Aorta (tissue), 5 donors: ENCODE measurements at places on chromosomes 5 and 9.

GRCh38 chr9:88824711-88825110 is 166.6 kb upstream of the S1PR3 start:
- DNase-seq = no peak

GRCh38 chr5:151082282-151082902 is 1.6 kb upstream of the TNIP1 start:
- DNase-seq = no peak

- DNase-seq = peak; percentile 94
These were observed 1.5 kb upstream of the IL17B start for GRCh38 chr5:149380466-149381121.

DNA sequence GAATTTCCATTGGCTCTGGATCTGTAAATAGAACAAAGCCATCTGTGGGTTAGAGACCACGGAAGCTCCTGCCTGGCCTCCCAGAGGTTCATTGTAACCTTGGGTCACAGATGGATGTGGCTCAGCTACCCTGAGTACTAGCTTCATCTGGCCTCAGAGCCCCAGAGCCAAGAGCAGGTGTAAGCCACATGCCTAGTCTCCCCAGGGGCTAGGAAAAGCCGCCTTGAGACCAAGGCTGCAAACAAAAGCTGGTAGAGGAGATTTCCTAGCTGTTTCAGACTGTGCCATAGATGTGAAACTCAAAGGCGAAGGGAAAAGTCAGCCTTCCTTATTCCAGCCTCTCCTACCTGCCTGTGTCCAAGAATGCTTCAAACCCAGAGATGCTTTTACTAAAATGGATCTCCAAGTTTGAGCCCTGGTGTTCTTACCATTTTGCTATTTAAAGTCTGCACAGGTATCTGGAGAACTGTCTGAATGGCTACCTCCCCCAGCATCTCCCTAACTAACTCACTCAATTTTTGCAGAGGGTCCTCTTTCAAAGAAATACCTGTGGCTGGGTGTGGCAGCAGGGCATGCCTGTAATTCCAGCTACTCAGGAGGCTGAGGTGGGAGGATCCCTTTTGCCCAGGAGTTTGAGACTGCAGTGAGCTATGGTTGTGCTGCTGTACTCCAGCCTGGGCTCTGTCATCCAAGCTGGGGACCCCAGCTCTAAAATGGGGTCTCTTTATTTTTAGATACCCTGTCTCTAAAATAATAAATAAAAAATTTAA is 42.3 kb upstream of the MAP1B start:
- DNase-seq = no peak

- DNase-seq = no peak
These were observed 77.0 kb downstream of the RXRA start for GRCh38 chr9:134403292-134403681.

- DNase-seq = no peak
These were observed 894 bp downstream of the FST start for GRCh38 chr5:53481159-53481886.

- DNase-seq = no peak
These were observed 317.0 kb upstream of the ADCY2 start for GRCh38 chr5:7078901-7079300.

DNA sequence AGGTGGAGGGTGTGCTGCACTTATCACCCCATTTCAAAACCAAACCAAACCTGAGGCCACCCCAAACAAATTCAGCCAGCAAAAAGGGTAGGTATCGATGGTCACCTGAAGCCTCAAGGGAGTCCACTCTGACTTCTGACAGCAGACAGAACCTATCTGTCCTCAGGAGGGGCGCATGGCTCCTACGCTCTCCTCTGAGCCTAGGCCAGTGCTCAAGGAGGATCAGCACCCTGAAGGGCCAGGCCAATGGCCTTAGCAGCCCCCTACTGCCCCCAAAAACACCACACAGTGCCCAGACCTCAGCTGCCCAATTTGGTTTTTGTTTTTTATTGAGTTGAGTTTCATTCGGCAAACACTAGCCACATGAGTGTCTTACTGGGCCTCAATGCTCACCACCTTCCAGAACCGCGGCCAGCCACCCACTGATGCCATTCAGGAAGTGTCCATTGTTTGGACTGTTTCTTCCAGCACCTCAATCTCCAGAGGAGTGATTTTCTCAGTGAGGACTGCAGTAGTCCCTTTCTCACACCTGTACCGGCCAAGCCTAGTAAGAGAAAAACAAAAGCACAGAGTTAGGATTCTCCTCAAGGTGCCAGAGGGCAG is 62.0 kb downstream of the PSMB7 start:
- DNase-seq = peak; percentile 55

DNA sequence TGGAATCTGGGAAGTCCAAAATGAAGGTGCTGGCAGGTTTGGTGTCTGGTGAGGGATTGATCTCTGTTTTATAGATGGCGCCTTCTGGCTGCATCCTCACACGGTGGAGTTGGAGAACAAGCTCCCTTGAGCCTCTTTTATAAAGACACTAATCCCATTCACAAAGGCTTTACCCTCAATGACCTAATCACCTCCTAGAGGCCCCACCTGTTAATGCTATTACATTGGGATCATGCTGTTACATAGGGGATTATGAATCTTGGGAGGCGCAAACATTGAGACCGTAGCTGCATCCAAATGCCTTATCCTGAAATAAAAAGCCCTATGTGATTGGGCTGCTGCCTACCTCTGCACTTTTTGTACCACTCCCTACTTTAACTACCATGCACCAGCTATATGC is 197.1 kb upstream of the HMHB1 start:
- no peak for DNase-seq

- no peak for DNase-seq
These were observed 21.3 kb downstream of the SEMA6A start for GRCh38 chr5:116553366-116553765.

- DNase-seq = no peak
These were observed 77.6 kb upstream of the SAP30L start for GRCh38 chr5:154368041-154368800.

DNA sequence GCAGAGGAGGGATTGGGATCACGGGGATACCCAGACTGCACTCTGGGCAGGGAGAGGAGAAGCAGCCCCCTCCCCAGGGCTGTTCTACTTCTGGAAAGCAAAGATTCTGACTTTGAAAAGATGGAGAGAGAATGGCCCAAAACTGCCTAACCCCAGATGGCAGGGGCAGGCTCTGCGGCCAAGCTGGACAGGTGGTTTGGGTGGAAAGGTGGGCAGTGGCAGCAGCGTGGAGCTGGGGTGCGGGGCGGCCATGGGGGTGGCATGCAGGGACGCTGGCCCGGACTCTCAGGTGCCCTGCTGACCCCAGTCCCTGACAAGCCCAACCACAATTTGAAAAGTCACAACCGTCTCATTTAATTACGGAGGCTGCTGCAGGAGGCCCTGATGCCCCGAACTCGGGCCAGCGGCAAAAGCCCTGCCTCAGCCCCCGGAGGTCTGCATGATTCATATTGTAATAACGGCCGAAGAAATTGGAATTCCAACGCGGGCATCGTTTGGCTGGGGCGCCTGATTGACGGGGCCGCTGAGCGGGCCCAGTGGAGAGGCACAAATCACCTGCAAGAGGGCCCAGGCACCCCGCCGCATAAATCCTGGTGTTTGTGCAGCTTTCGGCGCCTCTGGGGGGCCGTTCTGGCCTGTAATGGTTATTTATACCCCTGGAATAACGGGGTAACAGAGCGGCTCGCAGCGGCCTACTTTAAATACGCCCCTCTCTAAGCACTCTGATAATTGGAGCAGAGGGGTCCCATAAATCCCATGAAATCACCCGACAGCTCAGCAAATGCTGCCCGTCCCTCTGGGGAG is 41.8 kb upstream of the FCN2 start:
- no peak for DNase-seq

DNA sequence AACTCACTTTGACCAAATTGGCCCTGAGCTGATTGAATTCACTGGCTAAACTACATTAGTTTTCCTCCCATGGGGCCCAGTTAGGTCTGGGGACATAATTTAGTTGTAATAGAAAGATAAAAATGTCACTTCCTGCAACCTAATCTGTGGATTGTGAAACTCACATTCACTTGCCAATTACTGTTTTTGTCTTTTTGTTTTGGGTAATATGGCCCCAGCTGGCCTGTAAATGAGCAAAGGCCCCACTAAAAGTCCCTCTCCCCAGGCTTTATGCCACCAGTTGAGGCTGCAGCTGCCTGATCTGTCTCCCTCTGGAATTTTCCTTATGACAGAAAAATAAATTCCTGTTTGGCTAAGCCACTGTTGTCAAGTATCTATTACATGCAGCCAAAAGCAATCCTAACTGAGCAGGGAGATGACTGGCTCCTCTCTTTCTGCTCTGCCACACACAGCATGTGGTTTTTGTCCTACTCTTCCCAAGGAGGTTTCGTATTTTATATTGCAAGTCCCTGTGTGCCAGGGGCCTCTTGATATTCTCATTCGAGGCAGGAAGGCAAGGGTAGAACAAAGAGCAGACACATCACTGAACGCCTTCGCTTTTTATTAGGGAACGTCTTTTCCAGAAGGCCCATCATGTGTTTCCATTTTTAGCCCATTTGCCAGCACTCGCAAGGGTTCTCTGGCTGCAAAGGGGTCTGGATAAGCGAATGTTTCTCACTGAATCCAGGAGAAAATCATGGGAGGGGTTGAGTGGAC is 24.1 kb upstream of the SLC25A48 start:
- DNase-seq = no peak

- DNase-seq = no peak
These were observed 244.6 kb upstream of the ATP10B start for GRCh38 chr5:161096581-161096980.

DNA sequence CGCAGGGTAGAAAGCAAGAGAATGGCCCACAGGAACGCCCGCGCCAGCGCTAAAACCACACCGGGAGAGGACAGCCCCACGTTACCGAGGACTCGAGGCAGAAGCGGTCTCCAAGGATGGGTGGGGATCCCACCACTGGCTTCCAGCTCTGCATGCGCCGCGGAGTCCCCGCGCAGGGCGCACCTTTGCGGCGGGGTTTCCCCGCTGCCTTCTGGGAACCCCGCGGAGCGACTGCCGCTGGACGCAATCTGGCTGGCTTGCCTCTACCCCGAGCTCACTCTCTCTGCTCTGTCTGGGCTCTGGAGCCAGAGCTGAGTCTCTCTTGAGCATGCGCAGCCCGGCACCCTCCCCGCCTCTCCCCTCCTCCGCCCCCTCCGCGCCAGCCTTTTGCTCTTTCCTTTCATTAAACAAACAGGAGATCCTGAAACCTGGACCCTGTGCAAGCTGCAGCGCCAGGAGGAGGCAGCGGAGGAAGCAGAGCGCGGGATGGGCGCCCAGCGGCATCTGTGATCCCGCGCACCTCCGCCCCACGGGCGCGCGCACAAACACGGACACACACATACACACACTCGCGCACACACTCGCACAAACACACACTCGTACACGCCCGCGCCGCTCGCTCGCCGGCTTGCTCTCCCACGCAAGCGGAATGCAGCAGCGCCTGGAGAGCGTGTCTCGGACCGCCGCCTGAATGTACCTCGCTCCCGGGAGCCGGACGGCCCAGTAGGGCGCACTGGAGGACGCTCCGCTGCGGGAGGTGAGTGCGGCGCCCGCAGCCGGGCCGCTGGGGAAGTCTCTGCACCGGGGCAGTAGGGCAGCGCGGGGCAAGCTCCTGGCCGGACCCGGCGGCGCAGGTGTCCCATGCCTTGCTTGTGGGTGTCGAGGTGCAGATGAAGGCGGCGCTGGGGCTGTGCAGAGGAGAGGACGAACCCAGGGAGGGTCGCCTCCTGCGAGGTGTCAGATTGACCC is at the start of gene PLPPR1:
Gene PLPPR1 (plus strand): TSS at position 382 of the 969 bp plus-strand sequence.
- peak; percentile 36 for DNase-seq

DNA sequence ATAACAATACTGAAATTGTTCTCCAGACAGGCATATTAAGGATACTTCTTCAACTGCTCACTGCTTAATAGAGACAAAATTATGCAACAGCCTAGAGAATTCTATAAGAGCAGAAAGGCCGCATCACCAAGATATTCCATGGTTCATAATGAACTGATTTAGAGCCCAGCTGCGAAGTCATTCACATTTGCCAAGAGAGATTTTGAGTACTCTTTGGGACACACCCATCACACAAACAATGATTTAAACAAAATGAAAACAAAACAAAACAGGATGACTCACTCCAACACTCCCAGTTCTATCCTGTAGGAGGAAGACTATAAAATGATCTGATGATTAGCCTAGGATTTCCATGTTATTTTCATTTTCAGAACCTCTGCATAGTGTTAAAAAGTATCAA is 145.7 kb upstream of the GNA14 start:
- no peak for DNase-seq

DNA sequence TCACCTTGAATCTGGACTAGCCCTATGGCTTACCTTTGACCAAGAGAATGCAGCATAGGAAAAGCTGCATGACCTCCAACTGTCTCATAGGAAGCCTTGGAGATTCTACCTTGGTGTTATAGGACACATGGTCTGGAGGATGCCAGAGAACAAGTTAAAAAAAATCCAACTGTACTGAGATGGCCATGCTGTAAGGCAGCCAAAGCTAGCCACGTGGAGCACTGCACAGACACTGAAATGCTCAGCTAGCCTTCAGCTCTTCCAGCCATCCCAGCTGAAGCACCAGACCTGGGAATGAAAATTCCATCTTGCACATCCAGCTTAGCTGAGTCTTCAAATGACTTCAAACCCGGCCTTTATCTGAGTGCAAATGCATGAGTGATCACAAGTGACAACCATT is 6.0 kb upstream of the GRAMD2B start:
- DNase-seq = no peak

- DNase-seq = no peak
These were observed 174.0 kb downstream of the PALM2AKAP2 start for GRCh38 chr9:109953813-109954497.

DNA sequence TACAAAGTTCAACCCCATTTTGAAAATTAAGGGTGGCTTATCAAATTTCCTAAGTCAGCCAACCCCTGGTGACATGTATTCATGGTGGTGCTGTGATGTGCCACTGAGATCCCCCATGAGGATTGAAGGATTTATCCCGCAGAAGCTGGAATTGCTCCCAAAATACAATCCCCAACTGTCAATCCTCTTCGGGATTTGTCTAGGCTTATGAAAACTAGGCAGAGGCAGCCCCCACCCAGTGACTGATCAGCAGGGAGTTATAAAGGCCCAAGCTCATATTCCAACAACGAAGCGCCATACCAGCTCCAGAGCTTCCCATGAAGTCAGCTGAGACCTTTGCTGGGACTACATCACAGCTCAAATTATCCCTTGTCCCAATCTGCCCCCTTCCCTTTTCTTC is 316.0 kb downstream of the ENC1 start:
- no peak for DNase-seq

- DNase-seq = no peak
These were observed 540.1 kb downstream of the EBF1 start for GRCh38 chr5:158559643-158560042.

- DNase-seq = no peak
These were observed 123.9 kb downstream of the UNC13B start for GRCh38 chr9:35285731-35286130.

- peak; percentile 33 for DNase-seq
These were observed 53.7 kb upstream of the EXOC3 start for GRCh38 chr5:389197-389821.

- DNase-seq = no peak
These were observed 78.6 kb upstream of the NEURL1B start for GRCh38 chr5:172562443-172562842.
